Left lung (tissue), 14 donors: ENCODE measurements at places on chromosomes 4 and X. TPM values are rescaled to one million over a fixed set of nuclear protein-coding genes. Genes with fewer than 3 reads are reported as not detected.

DNA sequence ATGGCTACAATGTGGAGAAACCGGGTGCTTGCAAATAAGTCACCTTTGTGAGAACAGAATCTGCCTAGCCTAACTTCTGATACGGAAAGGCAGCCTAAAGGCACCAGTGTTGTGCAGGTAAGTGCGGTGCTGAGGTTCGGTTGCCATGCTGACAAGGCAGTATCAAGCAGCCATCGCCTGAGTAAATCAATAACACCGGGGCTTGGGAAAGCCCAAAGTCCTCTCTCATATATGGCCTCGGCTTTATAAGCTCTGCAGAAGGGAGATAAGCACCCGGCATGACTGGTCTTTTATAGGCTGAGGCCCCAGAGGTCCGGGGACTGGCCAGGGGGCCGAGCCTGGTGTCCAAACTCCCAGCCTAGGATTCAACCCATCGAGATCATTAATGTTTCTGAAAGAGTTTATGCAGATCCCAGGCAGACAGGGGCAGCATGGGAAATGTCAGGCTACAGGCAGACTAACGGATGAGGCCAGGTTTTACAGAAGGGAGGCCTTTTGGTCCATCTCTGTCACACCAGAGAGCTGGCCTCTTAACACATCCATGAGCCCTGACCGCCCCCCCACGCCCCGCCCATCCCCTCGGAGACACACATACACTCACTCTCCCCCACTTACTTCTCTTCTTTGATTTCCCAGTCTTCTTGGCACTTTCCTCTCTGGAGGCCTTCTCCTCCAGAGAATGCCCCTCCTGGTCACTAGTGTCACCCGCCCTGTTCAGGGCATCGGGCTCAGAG, 38.5 kb downstream of the ELF4 start:
- no peaks in the 10 kb centered on the region for H3K27me3 ChIP-seq
- peaks cover 77% of the 10 kb centered on the region for H3K36me3 ChIP-seq
- H3K4me3 ChIP-seq: no peak overlapping the region
- H3K27ac ChIP-seq: no peak overlapping the region

FABP2 gene
- total RNA-seq: not detected

- no peak overlapping the region for H3K4me3 ChIP-seq
- no peaks in the 10 kb centered on the region for H3K4me1 ChIP-seq
- no peaks in the 10 kb centered on the region for H3K36me3 ChIP-seq
- peaks cover 7% of the 10 kb centered on the region for H3K27me3 ChIP-seq
- DNase-seq: no peak
- H3K27ac ChIP-seq: no peak overlapping the region
Observed at GRCh38 chr4:182555997-182556418, 312.8 kb downstream of the TENM3 start.

GRCh38 chr4:40314951-40315350, 20.2 kb upstream of the CHRNA9 start:
- no peaks in the 10 kb centered on the region for H3K36me3 ChIP-seq
- no peaks in the 10 kb centered on the region for H3K27me3 ChIP-seq
- peaks cover 30% of the 10 kb centered on the region for H3K4me1 ChIP-seq
- no peak overlapping the region for H3K4me3 ChIP-seq
- DNase-seq: no peak
- no peak overlapping the region for H3K27ac ChIP-seq

GRCh38 chrX:133668225-133668931, 253.1 kb upstream of the GPC4 start:
- no peak overlapping the region for H3K27ac ChIP-seq
- DNase-seq: no peak

GRCh38 chrX:71450433-71451106, 82.3 kb upstream of the OGT start:
- no peaks in the 10 kb centered on the region for H3K36me3 ChIP-seq
- H3K4me1 ChIP-seq: no peaks in the 10 kb centered on the region
- DNase-seq: no peak
- no peak overlapping the region for H3K27ac ChIP-seq

DNA sequence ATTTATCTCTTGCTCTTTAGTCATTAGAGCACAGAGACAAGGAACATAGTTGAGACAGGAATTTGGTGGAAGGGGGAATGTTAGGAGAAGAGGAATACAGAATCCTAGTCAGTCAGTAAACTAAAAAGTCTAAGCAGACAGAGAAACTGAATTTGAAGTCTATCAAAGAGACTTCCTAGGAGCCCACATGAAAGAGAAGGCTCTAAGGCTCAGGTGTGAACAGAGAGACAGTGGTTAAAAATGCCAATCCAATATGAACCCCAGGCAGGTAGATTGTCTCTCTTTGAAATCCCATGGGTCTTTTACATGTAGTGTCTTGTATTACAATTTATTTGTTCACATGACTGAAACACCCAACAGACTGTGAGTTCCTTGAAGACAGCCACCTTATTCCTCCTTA, 77.8 kb upstream of the NFKB1 start:
- H3K4me1 ChIP-seq: peaks cover 4% of the 10 kb centered on the region
- no peak for DNase-seq
- H3K27ac ChIP-seq: no peak overlapping the region

GYPB gene
- total RNA-seq: not detected

DNA sequence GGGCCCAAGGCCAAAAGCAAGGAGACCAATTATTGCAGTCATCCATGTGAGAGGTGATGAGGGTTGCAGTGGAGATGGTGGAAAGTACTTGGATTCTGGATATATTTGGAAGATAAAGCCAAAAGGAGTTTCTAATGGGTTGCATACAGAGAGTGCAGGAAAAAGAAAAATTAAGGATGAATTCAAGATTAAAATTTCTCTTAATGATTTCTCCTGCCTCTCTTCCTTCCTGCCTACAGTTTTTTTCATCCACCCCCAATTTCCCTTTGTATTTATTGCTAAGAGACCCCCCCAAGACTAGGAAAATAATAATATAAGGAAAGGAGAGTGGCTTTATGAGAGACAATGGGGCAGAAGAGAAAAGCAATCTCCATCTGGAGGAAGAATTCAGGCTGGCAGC, 8.6 kb upstream of the FGF5 start:
- DNase-seq: no peak
- no peaks in the 10 kb centered on the region for H3K4me1 ChIP-seq
- no peak overlapping the region for H3K4me3 ChIP-seq
- H3K27ac ChIP-seq: no peak overlapping the region

C4orf50 gene
- 0.03 TPM for total RNA-seq

DNA sequence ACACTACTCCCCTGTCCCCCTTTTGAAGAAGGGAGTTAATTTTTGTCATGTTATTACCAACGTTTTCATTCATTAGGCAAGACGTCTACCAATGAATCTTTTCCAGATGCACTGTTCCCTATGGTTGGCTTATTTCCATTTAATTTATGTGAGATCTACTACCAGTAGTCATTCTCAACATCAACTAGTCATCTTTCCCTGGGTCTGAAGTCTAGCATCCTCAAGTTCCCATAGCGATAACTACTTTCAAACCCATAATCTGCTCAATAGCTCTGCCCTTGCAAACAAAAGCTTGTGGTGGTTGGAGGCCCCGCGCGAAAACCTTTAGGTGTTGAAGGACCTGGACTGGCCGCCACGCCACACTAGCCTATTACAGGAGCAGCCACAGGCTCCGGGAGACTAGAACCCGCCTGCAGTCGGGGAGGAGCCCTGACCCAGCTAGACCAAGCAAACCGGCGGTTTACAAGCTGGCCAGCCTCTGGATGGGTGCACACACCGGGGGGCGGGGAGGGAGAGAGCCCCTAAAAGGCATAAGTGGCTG, 746 bp downstream of the PPAT start:
- H3K4me3 ChIP-seq: peak overlapping the region; percentile 77
- no peaks in the 10 kb centered on the region for H3K36me3 ChIP-seq
- no peaks in the 10 kb centered on the region for H3K27me3 ChIP-seq

MTHFD2L gene
- 9.1 TPM for total RNA-seq

EDA gene
- total RNA-seq: 4.3 TPM

GAGE12F gene
- not detected for total RNA-seq

RNF128 gene
- 20.8 TPM for total RNA-seq

- no peaks in the 10 kb centered on the region for H3K4me1 ChIP-seq
- no peaks in the 10 kb centered on the region for H3K27me3 ChIP-seq
- H3K4me3 ChIP-seq: no peak overlapping the region
- H3K36me3 ChIP-seq: no peaks in the 10 kb centered on the region
- no peak overlapping the region for H3K27ac ChIP-seq
Observed at GRCh38 chr4:139593091-139593564, 37.1 kb upstream of the SETD7 start.

FHDC1 gene
- total RNA-seq: 22.4 TPM

DNA sequence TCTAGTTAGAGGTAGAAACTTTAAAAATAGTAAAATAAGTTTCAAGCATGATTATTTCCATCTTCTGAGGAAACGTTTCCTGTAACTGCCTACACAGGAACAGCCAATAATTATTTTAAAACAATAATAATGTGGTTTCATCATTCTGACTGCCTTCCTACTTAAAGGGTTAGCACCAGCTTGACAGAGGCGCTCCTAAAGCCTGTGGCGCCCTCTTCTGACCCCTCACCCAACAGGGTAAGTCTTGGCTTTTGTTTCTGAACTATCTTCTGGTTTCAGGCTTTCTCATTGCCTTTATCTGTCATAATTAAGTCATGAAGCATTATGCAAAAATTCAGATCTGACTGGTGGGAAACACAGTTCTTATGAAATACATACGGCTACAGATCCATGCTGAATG, 96.7 kb downstream of the ITM2A start:
- H3K4me3 ChIP-seq: no peak overlapping the region
- H3K36me3 ChIP-seq: no peaks in the 10 kb centered on the region
- no peak for DNase-seq
- H3K4me1 ChIP-seq: no peaks in the 10 kb centered on the region
- no peaks in the 10 kb centered on the region for H3K27me3 ChIP-seq

DNA sequence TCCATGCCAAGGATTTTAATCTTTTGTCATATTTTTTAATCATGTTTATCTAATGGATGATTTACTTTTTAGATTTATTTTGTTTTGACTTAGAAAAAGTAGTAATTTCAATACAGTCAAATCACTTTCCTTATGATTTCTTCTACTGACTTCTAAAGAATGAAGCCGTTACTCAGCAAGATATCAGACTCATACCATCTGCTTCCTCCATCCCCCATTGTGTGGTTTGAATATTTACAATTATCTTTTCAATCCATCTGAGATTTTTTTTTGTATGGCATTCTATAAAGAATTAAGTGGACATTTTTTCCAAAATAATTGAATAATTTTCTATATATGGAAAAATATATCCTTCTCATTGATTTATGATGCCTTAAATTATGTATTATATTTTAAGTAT, 565.4 kb upstream of the ATOH1 start:
- H3K4me3 ChIP-seq: no peak overlapping the region
- H3K27ac ChIP-seq: no peak overlapping the region
- no peak for DNase-seq
